AG09309 (cell line): ENCODE measurements at places on chromosomes 13 and 19.

- DNase-seq, result no peak
Observed at GRCh38 chr13:97780486-97780885, 173.0 kb upstream of the IPO5 start.

GRCh38 chr19:4559569-4559968 lies at the start of gene SEMA6B:
Gene SEMA6B, minus strand, starts transcription at chr19:4559684. Its CDS starts 1,227 bp downstream, at chr19:4558457.
- no peak for DNase-seq

DNA sequence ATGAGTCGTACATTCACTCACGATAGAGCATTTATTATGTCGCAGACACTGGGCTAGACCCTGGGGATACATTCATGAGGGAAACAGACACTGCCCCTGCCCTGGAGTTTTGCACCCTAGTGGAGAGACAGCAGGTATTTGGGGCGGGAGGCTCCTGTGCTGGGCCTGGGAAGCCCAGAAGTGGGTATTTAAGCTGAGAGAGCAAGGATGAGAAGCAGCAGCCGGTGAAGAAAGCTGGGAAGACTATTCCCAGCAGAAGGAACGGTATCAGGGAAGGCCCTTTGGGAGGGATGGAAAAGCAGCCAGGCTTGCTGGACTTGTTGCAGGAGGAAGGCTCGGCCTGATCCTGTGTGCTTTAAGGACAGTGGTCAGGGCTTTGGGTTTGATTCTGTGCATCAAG lies 54.5 kb downstream of the CDADC1 start:
- no peak for DNase-seq

DNA sequence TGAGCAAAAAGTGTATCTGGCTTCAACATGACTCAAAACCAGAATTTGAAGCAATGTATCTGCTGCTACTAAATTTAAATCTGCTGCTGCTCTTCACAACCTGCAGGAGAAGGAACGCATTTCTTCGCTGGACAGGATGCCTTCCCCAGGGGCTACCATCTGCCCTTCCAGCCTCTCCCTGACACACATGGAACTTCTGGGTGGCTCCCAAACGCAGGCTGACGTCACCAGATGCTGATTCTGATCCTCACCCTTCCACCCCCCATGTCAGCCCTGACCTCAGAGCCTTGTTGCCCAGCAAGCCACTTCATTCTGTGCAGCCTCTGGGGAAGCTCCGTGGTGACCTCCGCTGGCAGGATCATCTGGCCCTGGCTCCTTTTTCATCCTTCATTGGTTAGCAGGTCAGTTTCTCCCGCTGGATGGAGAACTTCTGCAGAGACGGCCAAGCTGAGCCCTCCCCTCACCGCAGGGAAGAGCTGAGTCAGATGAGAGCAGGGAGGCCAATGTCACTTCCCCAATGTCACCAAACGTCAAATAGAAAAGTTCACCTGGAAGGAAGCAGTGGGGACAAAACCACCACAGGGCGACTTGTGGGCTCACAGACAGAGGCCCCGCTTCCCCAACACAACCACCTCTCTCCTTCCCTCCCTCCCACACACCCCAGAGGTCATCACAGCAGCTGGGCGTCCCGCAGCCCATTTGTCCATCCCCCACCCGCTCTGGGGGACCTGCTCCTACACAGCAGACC lies 14.0 kb upstream of the RAB20 start:
- DNase-seq, result no peak

- no peak for DNase-seq
Observed at GRCh38 chr13:71786875-71787274, 80.1 kb downstream of the DACH1 start.

DNA sequence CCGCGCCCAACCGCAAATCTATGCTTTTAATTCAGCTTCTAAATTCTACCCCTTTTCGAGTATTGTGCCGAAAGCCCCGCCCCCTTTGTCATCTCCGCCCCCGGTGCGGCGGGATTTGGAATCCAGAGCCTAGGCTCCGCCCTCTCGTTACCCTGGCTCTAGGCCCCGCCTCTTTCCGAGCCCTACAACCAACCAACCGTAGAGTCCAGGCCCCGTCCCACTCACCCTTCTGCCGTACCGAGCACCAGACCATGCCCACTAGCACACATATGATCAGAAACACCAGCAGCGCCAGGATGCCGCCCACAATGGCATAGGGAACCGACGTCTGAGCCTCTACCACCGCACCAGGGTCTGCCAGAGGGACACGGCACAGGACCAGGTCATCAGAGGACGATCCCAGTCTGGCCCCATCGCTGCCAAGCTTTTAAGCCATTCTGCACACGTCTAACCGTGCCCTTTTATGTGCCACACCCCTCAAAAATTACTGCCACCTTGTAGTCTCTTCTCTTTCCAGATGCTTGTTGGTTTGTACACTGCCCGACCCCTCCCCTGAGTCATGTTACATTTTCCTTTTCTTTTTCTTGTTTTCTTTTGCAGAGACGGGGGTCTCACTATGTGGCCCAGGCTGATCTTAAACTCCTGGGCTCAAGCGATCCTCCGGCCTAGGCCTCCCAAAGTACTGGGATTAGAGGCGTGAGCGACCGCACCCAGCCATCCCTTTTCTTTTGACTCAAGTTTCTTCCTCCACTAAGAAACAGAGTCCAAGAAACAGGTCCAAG lies 4.7 kb upstream of the ZNF428 start:
- DNase-seq, result no peak

DNA sequence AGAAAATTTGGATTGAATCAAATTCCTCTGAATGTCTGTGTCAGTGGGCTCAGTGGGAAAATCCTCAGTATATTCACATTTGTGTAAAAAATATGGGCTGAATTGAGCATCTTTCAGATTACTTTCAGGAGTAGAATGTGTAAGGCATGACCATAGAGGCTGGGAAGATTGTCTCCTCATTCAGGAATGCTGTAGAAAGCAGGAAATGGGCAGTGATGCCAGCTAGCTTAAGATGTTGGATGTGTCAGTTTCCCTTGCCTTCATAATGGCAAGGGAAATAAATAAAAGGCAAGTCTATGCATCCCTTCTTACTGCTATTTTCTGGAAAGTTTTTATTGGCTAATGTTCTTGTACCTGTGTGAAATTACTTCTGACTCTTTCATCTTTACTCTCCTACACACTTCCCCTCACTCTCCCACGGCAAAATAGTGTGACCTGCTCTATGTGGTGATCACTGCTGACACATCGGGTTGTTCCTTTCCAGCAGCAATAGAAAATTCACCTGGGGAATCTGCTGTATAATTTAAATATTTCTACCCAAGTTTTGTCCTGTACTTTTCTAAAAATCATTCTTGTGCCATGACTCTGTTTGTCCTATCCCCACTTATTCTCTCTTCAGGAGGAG lies 103.2 kb downstream of the LMO7 start:
- no peak for DNase-seq

- no peak for DNase-seq
Observed at GRCh38 chr13:31540281-31540680, 199.0 kb upstream of the RXFP2 start.
